ENCODE measurements at places on chromosomes 7 and 10.

DNA sequence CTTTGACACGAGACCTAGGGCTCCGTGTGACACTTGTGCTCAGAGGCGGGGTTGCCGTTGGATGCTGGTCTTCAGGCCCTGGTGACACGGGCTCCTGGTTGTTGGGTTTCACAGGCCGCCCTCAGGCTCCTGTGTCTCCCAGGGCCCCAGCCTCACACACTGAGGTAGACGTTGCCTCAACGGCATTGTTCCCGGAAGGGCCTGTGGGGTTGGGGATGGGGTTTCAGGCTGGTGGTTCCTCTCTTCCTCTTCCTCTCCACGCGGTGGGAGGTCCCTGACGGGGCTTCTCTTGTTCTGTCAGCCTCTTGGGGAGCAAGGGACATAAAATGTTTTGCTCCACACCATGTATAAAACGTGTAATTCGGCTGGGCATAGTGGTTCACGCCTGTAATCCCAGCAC is 125.1 kb downstream of the TRRAP start:
- no peak for DNase-seq

DNA sequence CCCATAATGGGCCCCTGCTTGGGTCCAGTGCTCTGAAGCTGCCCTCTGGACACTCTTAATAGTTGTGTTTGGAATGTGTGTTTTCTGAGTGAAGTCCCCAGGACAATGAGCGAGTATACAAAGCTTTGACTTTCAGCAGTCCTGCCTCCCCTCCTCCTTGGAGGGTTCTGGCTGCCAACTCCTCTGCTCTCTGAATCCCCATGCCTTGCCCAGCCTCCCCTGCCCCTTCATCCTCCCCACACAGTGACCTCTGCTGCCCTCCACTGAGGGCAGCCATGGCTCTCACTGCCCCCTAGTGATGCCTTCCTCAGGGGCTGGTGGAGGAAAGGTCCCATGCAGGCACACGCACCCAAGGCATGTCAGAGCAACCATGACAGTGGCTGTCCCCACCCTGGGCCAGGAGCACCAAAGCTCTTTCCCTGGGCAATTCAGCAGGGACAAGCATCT is 40.9 kb downstream of the FRMPD2 start:
- no peak for DNase-seq

GRCh38 chr10:123377883-123378282 is 223.7 kb downstream of the BUB3 start:
- DNase-seq, result no peak

DNA sequence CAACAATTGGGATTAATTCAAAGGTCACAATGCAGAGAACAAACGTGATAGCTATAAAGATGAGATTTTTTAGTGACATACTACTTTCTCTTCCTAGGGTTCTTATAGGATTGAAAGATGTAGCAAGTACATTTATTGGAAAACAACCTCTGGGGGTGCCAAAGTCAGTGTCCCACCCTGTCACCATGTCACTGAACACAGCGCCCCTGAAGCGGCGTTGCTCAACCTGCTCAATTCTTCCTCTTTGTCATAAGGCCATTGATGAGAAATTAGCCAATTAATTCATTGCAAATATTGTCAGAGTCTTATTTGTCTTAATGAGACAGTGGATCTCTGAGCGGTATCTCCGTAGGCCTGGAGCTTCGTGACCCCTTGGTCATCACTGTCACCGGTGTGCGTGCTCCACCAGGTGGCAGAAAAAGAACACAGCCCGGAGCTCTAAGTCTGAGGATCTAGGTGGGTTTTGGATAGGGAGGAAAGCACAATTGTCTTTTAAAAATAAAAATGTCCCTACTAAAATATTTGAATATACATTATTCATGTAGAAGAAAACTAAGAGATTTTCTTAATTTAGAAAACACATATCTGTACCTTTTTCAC is 362.6 kb downstream of the PAXIP1 start:
- DNase-seq, result no peak

- no peak for DNase-seq
Observed at GRCh38 chr10:119742947-119743648, 17.2 kb downstream of the INPP5F start.

GRCh38 chr7:99473315-99473596 is 566 bp downstream of the ZNF789 start:
- no peak for DNase-seq

GRCh38 chr7:1819259-1819841 is 149.3 kb downstream of the ELFN1 start:
- no peak for DNase-seq

- no peak for DNase-seq
Observed at GRCh38 chr10:129417870-129418269, 49.2 kb upstream of the MGMT start.

- DNase-seq, result no peak
Observed at GRCh38 chr10:67017218-67017617, 91.4 kb downstream of the LRRTM3 start.

GRCh38 chr10:62959553-62959952 is 143.4 kb upstream of the EGR2 start:
- no peak for DNase-seq

- DNase-seq, result no peak
Observed at GRCh38 chr7:3336042-3336665, 35.1 kb downstream of the SDK1 start.

- DNase-seq, result no peak
Observed at GRCh38 chr7:129170441-129171021, 17.9 kb upstream of the SMO start.

DNA sequence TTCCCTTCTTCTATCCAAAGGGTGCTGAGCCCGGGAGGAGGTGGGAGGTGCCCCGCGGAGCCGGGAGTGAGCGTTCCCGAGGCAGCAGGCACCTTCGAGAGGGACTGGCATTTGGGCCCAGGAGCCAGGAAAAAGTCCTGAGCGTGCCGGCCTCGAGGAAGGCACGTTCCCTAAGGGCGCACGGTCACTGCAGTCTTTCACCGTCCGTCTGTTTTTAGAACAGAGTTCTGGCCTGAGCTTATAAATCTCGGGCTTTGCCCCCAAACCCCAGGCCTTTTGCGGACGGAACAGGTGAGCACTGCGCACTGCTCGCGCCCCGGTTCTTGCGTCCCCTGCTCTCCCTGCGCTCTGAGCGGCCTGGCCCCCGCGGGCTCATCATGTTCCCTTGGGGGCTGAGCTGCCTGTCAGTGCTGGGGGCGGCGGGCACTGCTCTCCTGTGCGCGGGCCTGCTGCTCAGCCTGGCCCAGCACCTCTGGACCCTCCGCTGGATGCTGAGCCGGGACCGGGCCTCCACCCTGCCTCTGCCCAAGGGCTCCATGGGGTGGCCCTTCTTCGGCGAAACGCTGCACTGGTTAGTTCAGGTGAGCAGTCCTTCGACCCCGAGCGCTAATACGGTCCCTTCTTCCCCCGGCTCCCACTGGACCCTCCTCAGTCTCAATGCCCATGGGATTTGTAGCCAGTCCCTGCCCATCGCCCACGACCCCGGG is 442 bp downstream of the CYP26C1 start:
- DNase-seq, result no peak

- no peak for DNase-seq
Observed at GRCh38 chr10:108338146-108338545, 1173.6 kb upstream of the SORCS1 start.

DNA sequence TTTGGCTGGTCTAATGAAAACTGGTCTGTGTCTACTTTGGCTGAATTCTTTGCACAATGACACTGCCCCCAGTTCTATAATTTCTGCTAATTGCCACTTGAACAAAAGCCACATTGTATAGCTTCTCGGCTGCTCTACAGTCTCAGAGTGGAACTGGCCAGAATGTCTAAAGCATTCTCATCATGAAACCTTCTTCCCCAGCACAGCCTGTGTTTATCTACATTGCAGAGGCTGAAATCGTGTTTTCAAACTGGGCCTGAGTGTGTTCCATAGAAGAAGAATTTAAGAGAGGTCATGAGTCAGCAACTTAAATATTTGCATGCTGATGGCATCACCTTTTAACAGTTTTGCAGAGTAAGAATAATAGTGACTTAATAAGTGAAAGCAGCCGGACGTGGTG is 177.2 kb downstream of the BUB3 start:
- DNase-seq, result no peak

GRCh38 chr10:63430091-63430998 is 35.4 kb downstream of the JMJD1C start:
- DNase-seq, result no peak

DNA sequence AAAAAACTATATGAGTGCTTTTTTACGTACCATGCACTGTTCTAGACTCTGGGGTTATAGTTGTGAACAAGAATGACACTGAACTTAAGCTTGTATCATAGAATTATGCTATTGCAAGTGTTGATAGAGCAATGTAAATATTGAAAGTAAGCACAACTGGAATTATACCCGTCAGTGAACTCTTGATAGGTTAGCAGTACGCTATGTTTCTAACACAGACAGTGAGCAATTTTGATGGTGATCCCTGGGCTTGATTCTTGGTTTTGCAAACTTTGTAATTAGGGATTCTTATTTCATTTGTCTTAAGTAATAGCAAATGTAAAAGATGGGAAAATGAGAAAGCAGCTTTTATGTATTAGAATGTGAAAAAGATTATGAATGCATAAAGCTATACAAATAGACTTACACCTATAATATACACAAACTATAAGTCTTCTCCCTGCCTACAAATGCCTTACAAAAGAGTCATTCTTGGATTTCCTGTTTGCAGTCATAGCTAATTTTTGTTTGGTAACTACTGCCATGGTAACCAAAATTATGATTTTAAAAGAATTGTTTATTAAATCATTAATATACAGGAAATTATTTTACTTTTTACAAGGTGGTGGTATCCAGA is 6.7 kb downstream of the TES start:
- DNase-seq, result no peak

DNA sequence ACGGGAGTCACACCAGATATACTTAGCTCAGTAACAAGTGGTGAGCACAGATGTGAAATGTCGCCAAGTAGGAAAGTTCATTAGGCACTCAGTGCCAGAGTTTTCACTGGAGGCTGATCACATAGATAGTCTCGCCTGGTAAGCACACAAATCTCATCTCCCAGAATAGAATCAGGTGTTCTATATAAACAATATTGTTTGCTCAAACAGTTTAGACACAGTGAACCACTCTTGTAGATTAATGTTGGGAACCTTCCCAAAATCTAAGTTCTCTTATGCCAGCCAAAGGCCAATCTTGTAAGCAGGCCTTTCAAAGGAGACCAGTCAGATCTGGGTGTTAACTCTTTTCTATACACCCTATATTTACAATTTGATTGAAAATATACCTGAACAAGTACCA is 716.5 kb upstream of the GRM3 start:
- no peak for DNase-seq

- no peak for DNase-seq
Observed at GRCh38 chr7:64884913-64885370, 18.1 kb upstream of the ZNF273 start.

DNA sequence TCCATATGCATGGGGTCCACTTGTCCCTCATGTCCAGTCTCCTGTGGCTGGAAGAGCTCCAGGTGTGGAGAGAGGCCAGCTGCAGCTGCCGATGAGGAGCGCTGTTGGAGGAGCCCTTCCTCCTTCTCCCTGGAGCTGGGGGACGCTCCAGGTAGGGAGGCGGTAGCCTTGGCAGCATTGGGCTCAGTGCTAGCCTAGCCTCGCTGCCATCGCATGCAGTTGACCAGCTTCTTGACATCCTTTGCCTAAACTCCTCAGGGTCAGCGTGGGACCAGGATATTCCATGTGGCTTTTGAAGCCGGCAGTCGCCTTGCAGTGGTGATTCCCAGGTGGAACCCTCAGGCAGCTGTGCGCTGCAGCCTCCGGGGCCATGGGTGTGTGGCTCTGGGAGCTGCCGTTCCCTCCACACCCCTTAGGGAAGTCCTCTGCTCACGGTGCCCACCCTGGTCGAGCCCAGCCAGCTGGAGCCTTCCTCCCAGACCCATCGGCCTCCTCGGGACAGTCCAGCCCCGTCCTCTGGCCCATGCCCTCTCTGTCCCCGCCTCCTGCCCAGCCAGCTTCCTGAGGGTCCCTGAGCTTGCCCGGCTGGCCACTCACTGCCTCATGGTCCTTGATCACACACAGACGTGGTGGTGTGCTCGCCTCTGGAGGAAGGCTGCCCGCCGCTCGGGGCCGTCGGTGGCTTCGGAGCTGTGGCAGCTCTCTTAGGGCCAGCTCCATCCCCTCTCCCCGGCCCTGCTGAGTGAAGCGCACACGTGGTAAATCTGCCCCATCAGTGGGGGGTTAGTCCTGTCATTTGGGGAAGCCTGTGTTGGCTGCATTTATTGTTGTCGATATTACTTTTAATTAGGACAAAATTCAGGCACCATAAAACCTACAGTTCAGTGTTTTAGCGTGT is 21.2 kb downstream of the INPP5A start:
- no peak for DNase-seq

- no peak for DNase-seq
Observed at GRCh38 chr7:23211589-23211988, 29.7 kb downstream of the NUP42 start.

- no peak for DNase-seq
Observed at GRCh38 chr7:33909318-33909717, 4.0 kb downstream of the BMPER start.

GRCh38 chr7:14691597-14692203 is 210.9 kb downstream of the DGKB start:
- no peak for DNase-seq

GRCh38 chr10:100979791-100980272 is 7.5 kb downstream of the MRPL43 start:
- no peak for DNase-seq

All from cerebellar nuclear complex (tissue), 1 donor.